Neural progenitor cell (in vitro differentiated cells): ENCODE measurements at places on chromosomes 6 and 20. TPM values are rescaled to one million over a fixed set of nuclear protein-coding genes. Genes with fewer than 3 reads are reported as not detected.

- no peak overlapping the region for H3K27ac ChIP-seq
- H3K4me3 ChIP-seq, result no peak overlapping the region
- no peaks in the 10 kb centered on the region for H3K36me3 ChIP-seq
- H3K27me3 ChIP-seq, result no peaks in the 10 kb centered on the region
These were observed 110.9 kb downstream of the ARMC2 start for GRCh38 chr6:108958900-108959770.

Gene ZFP57
- not detected in 2 replicates for total RNA-seq

DNA sequence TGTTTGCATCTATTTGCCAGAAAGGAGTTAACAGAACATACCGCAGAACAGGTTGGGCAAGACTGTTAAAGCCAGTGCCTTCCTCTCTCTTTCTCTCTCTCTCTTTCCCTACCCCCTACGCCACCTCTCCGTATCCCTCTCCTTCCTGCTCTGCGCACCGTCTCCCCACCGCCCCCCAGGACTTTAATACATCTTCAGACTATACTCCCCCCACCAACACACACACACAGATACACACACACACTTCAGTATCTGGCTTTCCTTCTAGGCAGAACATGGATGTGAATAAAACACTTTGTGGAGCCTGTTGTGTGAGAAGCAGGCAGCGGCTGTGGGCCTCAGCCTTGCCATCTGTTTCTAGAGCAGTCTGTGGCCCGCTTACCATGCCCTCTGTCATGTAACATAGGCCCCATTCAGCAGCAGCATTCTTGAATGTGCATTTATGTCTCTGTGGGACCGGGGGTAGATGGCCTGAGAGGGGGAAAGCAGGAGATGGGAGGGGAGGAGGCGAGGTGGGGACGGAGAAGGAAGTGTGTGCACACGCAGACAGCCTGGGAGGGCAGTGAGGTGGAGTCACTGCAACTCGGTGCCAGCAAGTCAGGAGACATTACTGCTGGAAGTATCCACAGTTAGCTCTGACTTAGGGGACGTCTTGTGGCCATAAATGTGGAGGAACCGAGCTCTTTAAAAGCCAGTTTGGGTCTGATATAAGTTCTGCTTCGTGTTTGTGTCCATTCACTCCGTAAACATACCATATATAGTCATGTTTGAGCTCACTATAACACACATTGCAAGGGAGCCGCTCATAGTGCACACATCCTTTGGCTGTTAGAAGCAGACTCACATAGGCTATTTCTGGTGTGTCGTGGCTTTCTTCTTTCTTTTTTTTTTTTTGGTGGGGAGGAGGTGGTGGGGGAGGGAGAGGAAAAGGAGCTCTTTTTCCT, 38.4 kb downstream of the RREB1 start:
- peaks cover 71% of the 10 kb centered on the region for H3K4me1 ChIP-seq
- no peaks in the 10 kb centered on the region for H3K27me3 ChIP-seq

DNA sequence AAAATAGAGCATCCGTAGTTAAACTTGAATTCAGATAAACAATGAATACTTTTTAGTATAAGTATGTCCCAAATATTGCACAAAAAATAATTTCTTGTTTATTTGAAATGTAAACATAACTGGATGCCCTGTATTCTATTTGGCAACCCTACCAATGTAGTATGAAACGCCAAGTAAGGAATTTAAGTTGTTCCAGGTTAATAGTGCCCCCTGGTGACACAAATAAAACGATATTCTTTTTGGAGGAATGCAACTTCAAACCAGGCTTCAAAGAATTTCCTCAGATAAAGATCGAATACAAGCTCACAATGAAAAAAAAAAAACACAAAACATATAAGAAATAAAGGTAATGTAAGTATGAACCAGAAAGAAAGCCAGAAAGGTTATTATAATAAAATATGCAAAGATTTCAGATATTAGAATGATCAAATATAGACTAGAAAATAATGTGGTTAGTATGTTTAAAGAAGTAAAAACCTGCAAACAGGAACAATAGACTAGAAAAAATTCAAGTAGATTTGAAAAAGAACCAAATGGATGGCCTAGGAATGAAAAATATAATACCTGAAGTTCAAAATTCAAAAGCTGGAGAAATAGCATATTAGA, 18.4 kb upstream of the AKAP7 start:
- no peak overlapping the region for H3K27ac ChIP-seq
- H3K4me1 ChIP-seq, result no peaks in the 10 kb centered on the region
- H3K27me3 ChIP-seq, result no peaks in the 10 kb centered on the region
- no peaks in the 10 kb centered on the region for H3K36me3 ChIP-seq
- no peak overlapping the region for H3K4me3 ChIP-seq

GRCh38 chr6:70872469-70872868, 84.4 kb downstream of the B3GAT2 start:
- DNase-seq, result no peak
- peaks cover 7% of the 10 kb centered on the region for H3K36me3 ChIP-seq
- H3K4me1 ChIP-seq, result peaks cover 17% of the 10 kb centered on the region
- no peak overlapping the region for H3K4me3 ChIP-seq

Gene RNF217
- 13.2 and 24.1 TPM in 2 replicates for total RNA-seq

- peak; percentile 53 for DNase-seq
- H3K4me1 ChIP-seq, result peaks cover 11% of the 10 kb centered on the region
- no peaks in the 10 kb centered on the region for H3K36me3 ChIP-seq
- H3K27ac ChIP-seq, result no peak overlapping the region
- H3K27me3 ChIP-seq, result no peaks in the 10 kb centered on the region
These were observed 47.5 kb downstream of the RALGAPA2 start for GRCh38 chr20:20664795-20665589.

DNA sequence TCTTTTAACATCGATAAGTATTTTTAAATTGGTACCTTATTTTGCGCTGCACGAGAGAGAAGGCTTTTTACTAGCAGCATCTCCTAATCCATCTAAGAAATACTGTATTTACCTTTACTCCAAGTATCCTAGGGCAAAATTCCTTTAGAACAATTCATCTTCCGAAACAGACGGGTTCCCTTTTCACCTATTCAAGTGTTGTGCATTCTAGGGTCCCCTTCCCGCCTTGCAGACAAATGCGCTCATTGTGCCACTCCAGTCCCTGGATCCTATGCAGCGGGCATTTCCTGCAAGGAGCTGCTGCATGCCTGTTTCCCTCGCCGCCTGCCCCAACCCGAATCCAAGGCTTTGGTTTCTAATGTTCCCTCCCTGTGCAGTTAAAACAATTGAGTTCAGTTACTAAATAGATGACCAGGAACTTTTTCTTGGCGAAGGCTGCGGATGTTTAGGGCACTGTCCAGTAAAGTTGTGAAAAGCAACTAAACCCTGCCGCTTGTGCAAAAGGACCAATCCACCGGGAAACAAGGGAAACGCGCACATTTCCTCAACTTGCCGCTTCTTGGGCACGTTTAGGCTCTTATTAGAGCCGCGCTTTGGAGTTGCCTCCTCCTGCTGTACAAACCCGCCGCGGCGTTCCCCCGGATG, 556 bp upstream of the SCAF8 start:
- peak overlapping the region; percentile 95 for H3K4me3 ChIP-seq
- no peaks in the 10 kb centered on the region for H3K36me3 ChIP-seq
- peak overlapping the region; percentile 99 for H3K27ac ChIP-seq
- peak; percentile 74 for DNase-seq
- no peaks in the 10 kb centered on the region for H3K27me3 ChIP-seq
- peaks cover 21% of the 10 kb centered on the region for H3K4me1 ChIP-seq

DNA sequence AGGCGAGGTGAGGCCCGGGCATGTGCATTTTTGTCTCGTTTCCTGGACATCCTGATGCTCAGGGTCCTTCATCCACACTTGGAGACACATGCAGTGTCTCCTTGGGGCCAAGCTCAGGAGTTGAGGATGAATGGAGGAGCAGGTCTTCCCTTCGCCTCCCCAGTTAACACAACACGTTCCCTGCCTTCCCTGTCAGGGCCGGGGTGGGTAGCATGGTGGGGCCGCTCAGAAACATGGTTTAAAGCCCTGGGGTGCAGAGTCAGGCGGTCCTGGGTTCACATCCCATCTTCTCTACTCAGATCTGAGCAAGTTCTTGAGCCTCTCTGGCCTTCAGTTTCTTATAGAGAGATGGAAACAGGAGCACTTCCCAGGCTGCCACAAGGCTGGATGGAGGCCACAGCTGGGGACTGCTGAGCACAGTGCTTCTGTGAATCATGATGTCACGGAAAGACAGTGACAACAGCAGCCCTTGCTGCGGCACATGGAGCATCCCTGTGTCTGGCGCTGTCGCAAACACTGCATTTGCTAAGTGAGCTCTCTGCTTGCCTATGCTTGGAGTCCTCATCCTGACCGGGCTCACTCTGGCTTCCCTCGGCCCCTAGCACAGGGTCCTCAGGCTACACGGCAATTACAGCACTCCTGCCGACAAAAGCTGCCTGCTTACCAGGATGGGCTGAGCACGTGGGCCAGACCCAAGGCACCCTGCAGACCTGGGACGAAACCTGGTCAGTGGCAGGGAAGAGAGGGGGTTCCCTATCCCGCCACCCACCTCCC, 45.6 kb upstream of the STX16 start:
- no peak overlapping the region for H3K4me3 ChIP-seq
- no peaks in the 10 kb centered on the region for H3K27me3 ChIP-seq
- no peak for DNase-seq
- H3K36me3 ChIP-seq, result no peaks in the 10 kb centered on the region
- H3K4me1 ChIP-seq, result no peaks in the 10 kb centered on the region

GRCh38 chr6:161056451-161056850, 64.9 kb downstream of the MAP3K4 start:
- H3K4me3 ChIP-seq, result no peak overlapping the region
- H3K36me3 ChIP-seq, result no peaks in the 10 kb centered on the region
- H3K27ac ChIP-seq, result no peak overlapping the region
- H3K4me1 ChIP-seq, result no peaks in the 10 kb centered on the region
- no peaks in the 10 kb centered on the region for H3K27me3 ChIP-seq

DNA sequence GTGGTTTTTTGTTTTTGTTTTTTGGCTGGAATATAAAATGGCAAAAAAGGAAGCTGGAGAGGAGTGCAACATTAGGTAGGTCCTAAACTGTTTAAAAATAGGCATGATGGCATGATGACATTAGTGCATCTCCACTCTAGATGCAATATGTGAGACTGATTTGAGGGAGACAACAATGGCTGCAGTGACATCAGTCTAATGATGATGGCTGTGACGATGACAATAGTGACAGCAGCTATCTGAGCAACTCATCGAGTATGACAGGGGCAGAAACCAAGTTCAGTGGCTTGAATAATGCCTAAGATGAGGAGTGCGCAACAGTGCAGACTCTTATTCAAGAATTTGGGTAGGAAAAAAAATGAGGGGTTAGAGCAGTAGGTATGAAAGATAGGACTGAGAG, 82.0 kb downstream of the HS3ST5 start:
- H3K36me3 ChIP-seq, result no peaks in the 10 kb centered on the region
- no peak for DNase-seq
- H3K4me3 ChIP-seq, result no peak overlapping the region

Gene NHLRC1
- total RNA-seq, result not detected in 2 replicates

DNA sequence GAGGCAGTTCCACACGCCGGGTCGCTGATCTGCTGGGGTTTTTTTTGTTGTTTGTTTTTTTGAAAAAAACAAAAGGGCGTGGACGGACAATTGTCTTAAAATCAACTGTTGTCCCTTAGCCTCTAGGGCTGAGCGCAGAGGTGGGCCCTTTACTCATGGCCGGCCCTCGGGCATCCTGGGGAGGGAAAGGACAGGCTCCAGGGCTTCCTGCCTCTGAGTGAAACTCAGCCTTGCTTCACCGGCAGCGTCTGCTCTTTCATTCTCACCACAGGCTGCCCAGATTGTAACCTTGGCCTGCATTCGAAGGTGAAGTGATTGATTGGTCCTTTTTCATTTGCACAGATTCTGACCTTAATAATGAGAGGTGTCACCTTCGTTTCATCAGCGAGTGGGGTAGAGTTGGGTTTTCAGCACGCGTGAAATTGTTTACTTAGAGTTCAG, 797 bp downstream of the SMIM13 start:
- H3K27ac ChIP-seq, result no peak overlapping the region
- peaks cover 13% of the 10 kb centered on the region for H3K27me3 ChIP-seq
- no peaks in the 10 kb centered on the region for H3K36me3 ChIP-seq
- peaks cover 21% of the 10 kb centered on the region for H3K4me1 ChIP-seq

GRCh38 chr20:36402708-36403107, 96.6 kb downstream of the DLGAP4 start:
- no peaks in the 10 kb centered on the region for H3K27me3 ChIP-seq
- H3K27ac ChIP-seq, result no peak overlapping the region
- DNase-seq, result no peak
- no peaks in the 10 kb centered on the region for H3K36me3 ChIP-seq

Gene GATA5
- total RNA-seq, result 0.12 TPM in 1 of 2 replicates, not detected in the other

Gene ZCCHC3
- 24.2 and 43.4 TPM in 2 replicates for total RNA-seq

DNA sequence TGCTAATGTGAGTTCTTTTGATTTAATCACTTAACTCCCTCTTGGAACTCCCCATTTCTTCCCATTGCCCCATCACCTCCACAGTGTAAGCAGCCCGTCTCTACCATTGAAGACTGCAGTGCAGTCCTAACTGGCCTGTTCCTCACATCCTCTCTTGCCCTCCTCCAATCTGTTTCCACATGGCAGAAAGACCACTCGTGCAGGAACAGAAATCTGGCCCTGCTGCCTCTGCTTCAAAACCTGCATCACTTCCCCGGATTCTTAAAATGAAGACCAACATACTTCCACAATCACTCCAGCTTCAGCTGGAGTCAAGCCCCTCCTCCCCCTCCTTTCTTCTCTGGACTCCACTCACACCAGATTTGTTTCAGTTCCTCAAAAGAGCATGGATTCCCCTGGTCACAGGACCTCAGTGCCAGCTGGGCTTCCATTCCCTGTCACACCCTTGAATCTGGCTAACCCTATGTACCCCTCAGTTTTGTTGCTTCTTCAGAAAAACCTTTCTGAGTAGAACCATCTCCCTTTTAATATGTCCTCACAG, 802.3 kb downstream of the MAFB start:
- H3K4me1 ChIP-seq, result peaks cover 5% of the 10 kb centered on the region
- DNase-seq, result no peak
- no peaks in the 10 kb centered on the region for H3K27me3 ChIP-seq
- no peak overlapping the region for H3K4me3 ChIP-seq

Gene BYSL
- 11.5 and 31.7 TPM in 2 replicates for total RNA-seq

Gene ADAM33
- 7.0 and 18.9 TPM in 2 replicates for total RNA-seq

DNA sequence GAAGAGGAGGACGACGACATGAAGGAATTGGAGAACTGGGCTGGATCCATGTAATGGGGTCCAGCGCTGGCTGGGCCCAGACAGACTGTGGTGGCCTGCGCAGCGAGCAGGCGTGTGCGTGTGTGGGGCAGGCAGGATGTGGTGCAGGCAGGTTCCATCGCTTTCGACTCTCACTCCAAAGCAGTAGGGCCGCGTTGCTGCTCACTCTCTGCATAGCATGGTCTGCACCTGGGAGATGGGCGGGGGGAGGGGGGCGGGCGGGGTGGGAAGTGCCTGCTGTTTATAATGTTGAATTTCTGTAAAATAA, 42.3 kb downstream of the CHMP4B start:
- no peaks in the 10 kb centered on the region for H3K4me1 ChIP-seq
- no peak overlapping the region for H3K4me3 ChIP-seq
- H3K27ac ChIP-seq, result no peak overlapping the region
- H3K36me3 ChIP-seq, result no peaks in the 10 kb centered on the region
- no peaks in the 10 kb centered on the region for H3K27me3 ChIP-seq

Gene C6orf163
- total RNA-seq, result 2.6 and 3.1 TPM in 2 replicates

DNA sequence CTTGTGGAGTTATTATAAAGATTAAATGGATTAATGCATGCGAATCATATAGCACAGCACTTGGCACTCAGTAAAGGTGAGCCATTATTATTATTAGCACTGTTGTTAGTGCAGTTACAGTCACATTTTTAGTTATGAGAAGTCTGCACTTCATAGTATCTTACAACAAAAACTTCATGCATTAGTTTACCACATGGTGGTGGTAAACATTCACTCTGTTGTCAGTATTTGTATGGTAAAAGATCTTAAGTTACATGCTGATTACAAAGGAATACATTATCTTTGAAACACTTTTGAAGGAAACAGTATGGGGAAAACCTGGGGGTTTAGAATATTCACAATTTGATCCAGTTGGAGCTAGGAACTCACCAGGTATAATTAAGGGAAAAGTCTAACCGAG, 20.8 kb downstream of the TMEM14A start:
- no peak for DNase-seq
- H3K4me1 ChIP-seq, result no peaks in the 10 kb centered on the region
- H3K27ac ChIP-seq, result no peak overlapping the region
- no peaks in the 10 kb centered on the region for H3K36me3 ChIP-seq
- no peak overlapping the region for H3K4me3 ChIP-seq
